T-helper 2 cell (primary cell): ENCODE measurements at places on chromosomes 7 and 10.

DNA sequence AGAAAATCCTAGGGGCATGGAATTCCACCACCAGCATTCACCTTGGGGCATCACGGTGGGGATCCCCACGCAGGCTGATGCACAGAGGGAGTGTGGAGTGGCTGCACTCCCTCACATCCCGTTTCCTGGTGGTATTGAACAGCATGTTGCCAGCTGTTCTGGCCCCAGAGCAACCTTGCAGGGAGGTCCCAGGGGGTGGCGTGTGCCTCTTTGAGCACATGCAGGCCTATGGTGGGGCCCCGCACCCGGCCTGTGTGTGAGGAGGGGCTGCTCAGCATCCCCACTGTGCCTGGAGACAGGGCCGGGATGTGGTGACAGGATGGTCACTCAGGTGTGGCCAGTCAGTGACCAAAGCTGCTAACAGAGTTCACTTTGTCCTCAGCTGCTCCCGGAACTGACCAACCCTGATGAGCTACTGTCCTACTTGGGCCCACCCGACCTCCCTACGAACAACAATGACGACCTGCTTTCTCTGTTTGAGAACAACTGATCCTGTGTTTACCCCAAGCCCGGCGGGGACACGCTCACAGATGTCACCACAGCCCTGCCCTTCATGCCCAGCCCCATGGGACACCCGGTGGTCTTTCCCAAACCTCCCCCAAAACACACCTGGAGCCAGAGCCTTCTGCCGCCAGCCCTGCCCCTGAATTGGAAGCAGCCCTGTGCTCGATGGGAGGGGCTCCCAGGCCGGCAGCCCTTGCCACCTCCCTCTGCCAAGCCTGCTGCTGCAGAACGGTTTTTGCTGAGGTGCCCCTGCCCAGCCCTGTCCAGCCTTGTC is 18.7 kb downstream of the ZMIZ2 start:
- DNase-seq = no peak

- DNase-seq = no peak
Measured at GRCh38 chr7:41063116-41063515, 639.8 kb downstream of the INHBA start.

- DNase-seq = no peak
Measured at GRCh38 chr7:41674505-41675023, 28.3 kb downstream of the INHBA start.

GRCh38 chr10:77027576-77027975 is 610.0 kb downstream of the KCNMA1 start:
- no peak for DNase-seq

GRCh38 chr10:133438711-133439273 is 14.4 kb upstream of the SPRN start:
- no peak for DNase-seq

DNA sequence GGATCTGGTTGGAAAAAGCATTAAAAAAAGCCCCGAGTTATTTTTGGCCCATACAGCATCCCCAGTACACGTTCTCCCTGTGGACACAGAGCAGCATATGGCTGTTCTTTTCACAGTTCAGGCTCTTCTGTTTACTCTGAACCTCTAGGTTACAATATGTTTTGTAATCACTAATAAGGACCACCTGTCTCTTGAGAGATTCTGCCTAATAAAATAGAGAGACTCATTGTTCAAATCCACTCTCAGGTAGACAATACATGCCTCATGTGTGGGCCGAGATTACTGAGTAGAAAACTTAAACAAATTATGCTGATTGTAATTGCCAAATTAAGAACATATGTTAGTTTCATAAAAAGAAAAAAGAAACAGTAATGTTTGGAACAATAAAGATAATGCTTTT is 647.7 kb downstream of the GRM8 start:
- no peak for DNase-seq

DNA sequence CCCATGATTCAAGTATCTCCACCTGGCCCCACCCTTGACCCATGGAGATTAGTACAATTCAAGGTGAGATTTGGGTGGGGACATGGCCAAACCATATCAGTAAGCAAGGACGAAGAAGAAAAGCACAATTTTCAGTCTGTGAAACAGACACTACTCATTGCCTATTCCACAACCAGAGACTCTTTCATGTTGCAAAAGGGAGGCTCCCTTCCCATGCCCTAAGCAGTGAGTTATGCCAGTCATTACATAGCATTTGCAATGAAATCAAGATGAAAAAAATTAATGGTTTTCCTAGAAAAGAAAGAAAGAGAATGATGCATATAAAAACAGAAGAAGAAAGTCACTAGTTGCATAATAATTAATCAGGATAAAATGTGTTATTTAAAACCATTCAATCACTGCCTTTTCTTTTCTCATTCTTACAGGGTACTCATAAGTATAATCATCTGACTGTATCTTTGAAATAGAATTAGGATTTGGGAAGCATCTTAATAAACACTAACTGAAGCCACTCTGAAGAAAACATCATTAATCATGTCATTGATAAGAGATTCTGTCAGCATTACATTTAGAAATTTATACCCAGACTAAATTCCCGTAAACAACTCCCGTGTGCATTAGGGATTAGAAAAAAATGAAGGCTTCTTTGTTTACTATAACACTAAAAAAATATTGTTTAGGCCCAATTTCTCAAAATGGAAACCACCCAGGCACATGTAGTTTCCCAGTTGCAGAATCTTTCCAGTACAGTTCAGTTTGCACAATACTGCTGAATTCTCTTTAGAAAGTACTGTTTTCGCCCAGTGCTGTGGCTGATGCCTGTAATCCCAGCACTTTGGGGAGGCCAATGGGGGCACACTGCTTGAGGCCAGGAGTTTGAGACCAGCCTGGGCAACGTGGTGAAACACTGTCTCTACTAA is 9.1 kb downstream of the PRPS1L1 start:
- DNase-seq = no peak

DNA sequence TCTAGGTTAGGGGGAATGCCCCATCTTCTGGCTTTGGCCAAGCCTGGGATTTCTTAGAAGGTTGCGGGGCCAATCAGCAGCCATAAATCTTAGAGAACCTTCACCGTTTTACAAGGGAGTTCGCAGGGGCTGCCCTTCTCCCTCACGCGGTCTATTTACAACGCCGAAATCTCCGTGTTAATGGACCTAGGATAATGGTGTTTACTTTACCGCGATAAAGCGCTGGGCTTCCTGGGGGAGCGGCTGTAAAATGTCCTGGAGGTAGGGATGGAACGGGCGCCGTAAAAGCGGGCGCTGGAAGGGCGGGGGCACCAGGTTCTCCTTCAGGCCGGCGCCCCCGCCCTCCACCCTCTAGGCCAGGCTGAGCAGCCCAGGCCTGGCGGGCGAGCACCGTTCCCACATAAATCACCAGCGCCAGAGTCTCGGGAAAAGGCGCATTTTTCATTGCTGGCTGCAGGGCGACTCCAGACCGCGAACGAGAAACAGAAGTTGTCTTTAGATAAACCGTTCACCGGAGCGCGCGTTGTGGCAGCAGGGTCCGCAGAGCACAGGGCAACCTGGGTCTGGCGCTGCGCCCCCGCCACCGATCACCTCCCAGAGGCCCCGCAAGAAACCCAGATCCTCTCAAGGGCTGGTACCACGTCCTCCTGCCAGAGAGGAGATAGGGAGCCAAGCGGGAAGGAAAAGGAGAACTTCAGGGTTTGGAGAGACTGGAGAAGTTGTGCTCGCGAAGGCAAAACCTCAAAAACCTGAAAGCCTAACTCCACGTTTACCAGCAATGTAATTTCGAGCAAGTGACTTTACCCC is 12.5 kb upstream of the NKX2-3 start:
- DNase-seq = no peak

- DNase-seq = no peak
Measured at GRCh38 chr10:58661902-58662301, 149.2 kb downstream of the BICC1 start.

- DNase-seq = peak; percentile 85
Measured at GRCh38 chr10:6141296-6142151, 52.7 kb downstream of the RBM17 start.

GRCh38 chr10:113609704-113610108 is 54.1 kb downstream of the NRAP start:
- no peak for DNase-seq

- DNase-seq = no peak
Measured at GRCh38 chr10:125683821-125684220, 858 bp upstream of the TEX36 start.

GRCh38 chr10:12914111-12914510 is 87.4 kb downstream of the CCDC3 start:
- DNase-seq = peak; percentile 41

DNA sequence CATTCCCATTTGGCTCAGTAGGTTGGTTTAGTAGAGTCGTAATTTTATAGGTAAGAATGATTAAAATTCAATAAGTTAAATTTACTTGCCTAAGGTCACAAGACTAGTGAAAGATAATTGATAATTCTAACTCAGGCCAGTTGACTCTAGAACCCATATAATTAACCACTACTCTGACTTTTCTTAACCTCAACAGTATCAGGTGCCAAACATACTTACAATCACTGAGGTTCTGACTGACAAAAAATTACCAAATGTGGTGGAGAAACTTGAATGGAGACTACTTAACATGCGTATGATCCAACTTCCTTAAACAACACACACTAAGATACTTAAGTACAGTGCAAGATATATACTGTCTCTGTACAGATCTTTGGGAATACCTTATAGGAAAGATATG is 667.3 kb upstream of the SORCS1 start:
- no peak for DNase-seq
